ENCODE measurements at places on chromosomes 1 and 21. TPM values are rescaled to one million over a fixed set of nuclear protein-coding genes. Genes with fewer than 3 reads are reported as not detected.

The UBXN10 gene
- total RNA-seq, result under 0.01 TPM

The PADI3 gene
- total RNA-seq, result under 0.01 TPM

The CRP gene
- not detected for total RNA-seq

The IL12RB2 gene
- not detected for total RNA-seq

The EDARADD gene
- total RNA-seq, result under 0.01 TPM

The CFAP141 gene
- not detected for total RNA-seq

The GJB3 gene
- not detected for total RNA-seq

The PLD5 gene
- total RNA-seq, result not detected

The PPFIA4 gene
- under 0.01 TPM for total RNA-seq

The LCE1B gene
- not detected for total RNA-seq

The KLHL12 gene
- 22.0 TPM for total RNA-seq

The TNFRSF1B gene
- 8.7 TPM for total RNA-seq

The MYOM3 gene
- not detected for total RNA-seq

The PAX7 gene
- not detected for total RNA-seq

The CCDC185 gene
- total RNA-seq, result not detected

The FCRL6 gene
- not detected for total RNA-seq
